ENCODE measurements at places on chromosomes 1 and 21.

GRCh38 chr1:3846541-3846940 is 10.5 kb downstream of the CEP104 start:
- DNase-seq: no peak

DNA sequence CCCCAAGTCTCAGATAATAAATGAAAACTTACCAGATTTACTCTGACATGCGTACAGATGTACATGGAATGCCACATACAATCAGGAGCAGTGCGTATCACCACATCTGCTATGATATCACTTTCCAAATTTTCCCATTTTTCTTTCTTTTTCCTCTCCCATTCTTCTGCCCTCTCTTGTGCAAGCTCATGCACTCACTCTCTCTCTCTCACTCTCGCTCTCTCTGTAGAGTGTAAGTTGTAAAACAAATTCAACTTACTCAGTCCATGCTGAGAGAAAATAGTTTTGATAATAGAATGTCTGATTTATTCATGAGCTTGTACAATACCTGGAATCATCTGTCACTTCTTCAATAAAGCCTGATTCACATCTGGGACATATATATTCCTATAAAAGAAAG is 35.3 kb downstream of the RNF115 start:
- no peak for DNase-seq

- no peak for DNase-seq
Observed at GRCh38 chr1:167446966-167447365, 71.4 kb downstream of the CD247 start.

DNA sequence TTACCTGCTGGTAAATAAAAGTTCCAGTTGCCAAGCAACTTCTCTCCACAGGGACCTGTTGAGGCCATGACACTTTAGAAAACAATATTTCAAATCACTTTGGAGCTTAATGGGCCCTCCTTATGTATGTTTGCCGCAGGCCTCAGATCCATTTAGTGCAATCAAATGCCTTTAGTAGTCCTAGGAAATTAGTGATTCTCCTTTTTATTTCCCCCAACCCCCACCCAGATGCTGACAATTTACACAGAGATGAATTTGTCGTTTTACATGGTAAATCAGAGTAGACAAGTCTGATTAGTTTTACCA is 83.6 kb downstream of the CLIC4 start:
- DNase-seq: no peak

DNA sequence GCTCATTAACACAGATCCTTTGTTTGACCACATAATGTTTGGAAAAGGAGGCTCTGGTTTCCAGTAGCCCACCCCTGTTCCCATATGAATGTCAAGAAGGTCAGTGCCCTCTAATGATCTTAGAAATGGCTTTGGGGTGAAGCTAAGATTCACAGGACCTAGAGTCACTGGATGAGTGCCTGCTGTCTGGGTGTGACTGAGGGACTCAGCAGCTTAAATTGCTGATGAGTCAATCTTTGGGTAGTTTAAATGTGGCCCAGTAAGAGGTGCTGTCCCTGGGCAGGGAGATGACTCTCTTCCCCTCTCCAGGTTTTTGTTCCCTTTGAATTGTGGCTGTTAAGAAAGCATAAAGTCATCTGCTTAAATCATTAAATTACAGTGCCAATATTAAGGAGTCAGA is 50.6 kb downstream of the L1TD1 start:
- no peak for DNase-seq

GRCh38 chr1:53392460-53392859 is 64.6 kb upstream of the LRP8 start:
- DNase-seq: no peak

DNA sequence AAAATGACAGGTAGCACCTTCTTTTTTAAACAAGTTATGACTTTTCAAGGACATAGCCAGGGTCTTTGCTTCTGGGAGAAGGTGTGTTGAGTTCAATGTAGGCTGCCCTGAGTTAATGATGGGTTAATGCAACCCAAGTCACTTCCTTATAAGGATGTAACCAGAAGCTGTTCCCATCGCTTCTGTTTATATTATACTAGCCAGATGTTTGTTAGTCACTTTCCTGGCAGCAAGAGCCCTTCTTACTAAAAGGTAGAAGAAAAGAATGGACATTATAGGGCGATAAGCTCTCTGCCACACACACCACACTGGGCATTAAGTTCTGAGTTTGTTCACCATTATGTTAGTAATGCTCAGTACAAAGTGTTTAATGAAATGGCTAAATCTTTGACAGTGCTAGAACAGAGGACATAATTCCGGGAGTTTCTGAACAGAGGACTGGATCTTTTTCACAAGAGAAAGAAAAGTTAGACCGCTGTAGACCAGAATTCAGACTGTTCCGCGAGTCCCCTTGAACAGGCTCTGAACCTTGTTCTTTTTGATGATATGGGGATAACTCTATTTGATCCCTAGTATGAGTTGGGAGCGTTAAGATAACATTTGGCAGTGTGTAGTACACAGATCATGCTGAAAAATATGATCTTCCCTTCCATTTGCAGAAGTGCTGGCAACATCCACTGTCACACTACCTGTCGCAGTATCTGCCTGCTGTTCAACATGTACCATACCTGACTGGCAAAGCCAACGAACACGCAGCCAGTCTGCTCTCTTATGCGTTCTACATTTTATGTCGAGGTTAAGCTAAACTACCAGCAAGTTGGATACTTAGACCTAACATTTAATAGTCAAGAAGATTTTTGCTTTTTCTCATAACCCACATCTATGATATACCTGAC is 41.0 kb downstream of the DEGS1 start:
- no peak for DNase-seq

DNA sequence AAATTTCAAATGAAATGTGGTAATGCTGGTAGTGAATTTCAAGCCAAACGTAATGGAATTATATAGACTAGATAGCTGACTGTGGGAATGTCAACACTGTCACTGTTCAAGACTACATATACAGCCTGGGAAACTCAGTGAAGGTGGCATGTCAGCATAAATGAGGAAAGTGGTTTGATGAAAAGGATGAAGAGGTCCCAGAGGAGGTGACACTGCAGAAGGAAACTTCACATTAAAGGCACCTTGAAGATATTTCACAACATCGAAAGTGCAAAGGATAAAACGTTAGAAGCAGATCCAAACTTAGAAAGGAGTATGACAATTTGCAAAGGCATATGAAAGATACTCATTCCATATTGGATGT is 25.7 kb downstream of the MAPKAPK2 start:
- DNase-seq: no peak

GRCh38 chr1:203085528-203086406 is at the start of gene MYOG:
Gene MYOG (minus strand): TSS chr1:203086012. CDS start chr1:203085961, 51 bp downstream.
- DNase-seq: no peak

GRCh38 chr1:204089044-204089751 is 16.3 kb downstream of the SOX13 start:
- DNase-seq: no peak

- DNase-seq: no peak
Observed at GRCh38 chr1:93358293-93358692, 12.6 kb downstream of the DR1 start.

- no peak for DNase-seq
Observed at GRCh38 chr1:167905671-167906070, 8.3 kb downstream of the ADCY10 start.

DNA sequence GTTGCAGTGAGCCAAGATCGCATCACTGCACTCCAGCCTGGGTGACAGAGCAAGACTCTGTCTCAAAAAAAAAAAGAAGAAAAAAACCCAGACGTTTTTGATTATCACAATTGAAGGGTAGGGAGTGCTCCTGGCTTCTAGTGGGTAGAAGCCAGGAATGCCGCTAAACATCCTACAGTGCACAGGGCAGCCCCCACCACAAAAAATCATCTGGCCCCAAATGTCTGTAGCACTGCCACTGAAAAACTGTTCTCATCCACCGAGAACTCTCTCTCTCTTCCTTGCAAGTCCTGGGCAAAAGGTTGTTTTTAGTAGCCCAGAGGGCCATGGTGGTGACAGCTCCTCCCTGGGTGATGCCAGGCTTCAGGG is 35.6 kb upstream of the GPR157 start:
- DNase-seq: no peak

DNA sequence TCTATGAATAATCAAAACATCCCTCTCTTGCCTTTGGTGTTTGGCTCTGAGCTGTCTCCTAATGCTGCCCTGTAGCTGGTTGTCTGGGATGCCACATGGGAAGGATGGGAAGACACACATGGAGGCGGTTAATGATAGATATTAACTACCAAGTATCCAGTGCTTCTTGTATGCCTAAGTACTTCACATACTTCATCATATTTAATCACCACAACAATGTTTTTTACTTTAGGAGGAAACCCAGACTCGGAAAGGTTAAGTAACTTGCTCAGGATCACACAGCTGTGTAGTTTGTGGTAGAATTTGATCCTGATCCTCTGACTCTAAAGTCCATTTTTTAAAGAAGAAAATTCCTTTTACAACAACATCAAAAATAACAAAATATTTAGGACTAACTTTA is 88.0 kb downstream of the HHAT start:
- no peak for DNase-seq

DNA sequence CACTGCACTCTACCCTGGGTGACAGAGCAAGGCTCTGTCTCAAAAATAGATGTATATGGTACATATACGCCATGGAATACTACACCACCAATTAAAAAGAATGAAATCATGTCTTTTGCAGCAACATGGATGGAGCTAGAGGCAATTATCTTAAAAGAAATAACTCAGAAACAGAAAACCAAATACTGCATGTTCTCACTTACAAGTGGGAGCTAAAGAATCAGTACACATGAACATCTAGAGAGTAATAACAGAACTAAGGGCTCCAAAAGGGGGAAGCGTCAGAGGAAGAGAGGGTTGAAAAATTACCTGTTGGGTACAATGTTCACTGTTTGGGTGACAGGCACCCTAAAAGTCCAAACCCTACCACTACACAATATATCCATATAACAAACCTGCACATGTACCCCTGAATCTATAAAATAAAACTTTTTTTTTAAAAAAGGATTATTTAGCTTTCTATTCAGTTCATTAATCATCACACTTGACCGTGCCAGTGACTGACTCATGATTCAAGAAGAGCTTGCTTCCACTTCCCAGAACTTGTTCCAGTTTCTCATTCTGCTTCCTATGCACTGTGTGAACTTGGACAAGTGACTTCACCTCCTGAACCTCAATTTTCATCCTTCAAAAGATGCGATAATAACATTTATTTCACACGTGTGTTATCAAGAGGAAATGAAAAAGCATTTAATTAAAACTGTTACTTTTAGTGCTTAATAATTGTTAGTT is 109.6 kb downstream of the PLPP3 start:
- DNase-seq: no peak

DNA sequence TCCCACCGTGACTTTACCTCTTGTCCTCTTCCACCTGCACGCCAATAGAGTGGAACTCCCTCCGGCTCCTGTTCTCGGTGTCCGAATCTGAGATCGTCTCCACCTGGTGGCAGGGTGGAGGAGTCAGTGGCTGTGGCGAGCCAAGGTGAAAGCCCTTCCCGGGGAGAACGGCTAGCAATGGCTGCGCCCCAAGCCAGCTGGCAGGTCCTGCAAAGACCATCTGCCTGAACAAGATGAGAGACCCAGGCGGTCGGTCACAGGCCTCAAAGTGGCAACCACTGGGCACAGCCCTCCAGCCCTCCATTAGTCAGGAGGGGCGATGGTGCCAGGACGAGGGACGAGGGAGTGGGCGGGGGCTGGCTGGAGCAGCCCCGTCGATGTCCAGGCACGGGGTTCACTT is 25.4 kb upstream of the SMIM12 start:
- DNase-seq: no peak

DNA sequence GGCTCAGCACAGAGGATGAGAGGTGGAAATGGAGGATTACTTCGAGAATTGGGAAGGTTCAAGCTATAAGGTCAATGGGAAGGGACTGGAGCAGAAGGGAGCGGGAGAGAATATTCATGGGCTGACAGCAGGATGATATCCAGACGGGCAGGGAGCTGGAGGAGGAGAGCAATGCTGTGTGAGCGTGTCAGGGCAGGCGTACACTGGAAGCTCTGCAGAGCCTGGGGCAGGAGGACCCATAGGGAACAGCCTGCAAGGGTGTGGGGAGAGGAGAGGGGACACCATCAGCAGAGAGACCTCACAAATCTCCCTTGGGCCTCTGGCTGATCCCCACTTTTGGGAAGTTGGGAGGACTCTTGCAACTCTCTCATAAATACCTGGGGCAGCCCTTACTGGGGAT is 13.7 kb downstream of the CSF1 start:
- no peak for DNase-seq

DNA sequence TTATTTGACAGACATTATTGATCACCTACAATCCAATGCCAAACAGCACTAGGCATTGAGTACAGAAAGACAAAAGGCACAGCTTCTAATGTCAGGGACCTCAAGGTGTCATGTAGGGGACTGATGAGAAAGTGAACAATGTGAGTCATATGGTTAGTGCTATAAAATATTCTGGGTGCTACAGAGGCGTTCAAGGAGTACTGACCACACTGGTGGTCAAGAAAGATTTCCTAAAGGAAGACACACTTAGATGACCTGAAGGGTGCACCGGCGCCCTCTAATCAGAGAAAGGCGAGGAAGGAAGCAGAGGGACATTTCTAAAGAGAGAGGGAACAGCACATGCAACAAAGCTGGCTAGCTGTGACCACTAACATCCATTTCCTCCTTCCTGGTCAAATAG is 64.9 kb upstream of the F3 start:
- no peak for DNase-seq

DNA sequence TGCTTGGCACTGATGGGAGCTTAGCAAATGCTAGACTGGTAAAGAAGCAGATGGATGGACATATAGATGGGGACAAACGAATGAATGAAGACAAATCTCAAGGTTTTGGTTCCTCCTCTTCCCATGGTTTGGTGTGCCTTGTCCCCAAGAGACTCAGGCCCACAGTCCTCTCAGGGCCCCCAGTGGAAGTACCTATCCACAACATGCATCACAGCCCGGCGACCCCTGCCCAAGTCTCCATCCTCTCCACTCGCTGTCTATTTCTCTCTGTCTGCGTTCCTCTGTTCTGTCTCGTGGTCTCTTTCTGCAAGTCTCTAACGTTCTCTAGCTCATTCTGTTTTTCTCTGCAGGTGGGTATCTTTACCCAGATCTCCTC is 85.8 kb downstream of the GLIS1 start:
- DNase-seq: no peak

DNA sequence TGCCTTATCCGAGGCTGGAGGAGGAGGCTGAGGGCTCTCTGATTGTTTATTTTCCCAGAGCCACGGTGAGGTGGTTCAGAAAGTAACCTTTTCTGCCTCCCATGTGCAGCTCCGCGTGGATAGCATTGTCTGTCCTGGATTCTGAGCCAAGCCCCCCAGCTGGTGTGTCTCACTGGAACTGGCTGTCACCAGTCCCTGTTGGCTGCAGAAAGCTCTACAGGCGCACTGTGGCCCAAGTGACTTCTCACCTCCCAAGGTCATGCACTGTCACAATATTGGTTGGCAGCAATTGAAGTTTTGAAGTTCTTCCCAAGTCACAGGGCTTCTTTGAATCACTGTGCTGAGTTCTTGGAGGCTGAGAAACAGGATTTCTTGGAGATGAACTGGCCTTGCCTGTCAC is 8.2 kb downstream of the BMP8A start:
- DNase-seq: no peak

GRCh38 chr1:113946112-113946511 is 17.0 kb downstream of the HIPK1 start:
- no peak for DNase-seq

- DNase-seq: no peak
Observed at GRCh38 chr1:90394247-90394646, 322.9 kb downstream of the BARHL2 start.

GRCh38 chr1:10537082-10537766 is 62.5 kb downstream of the PEX14 start:
- DNase-seq: no peak

GRCh38 chr1:236893626-236894545 is 98.8 kb downstream of the MTR start:
- no peak for DNase-seq

All from esophagus squamous epithelium (tissue), 5 donors.